ENCODE measurements at places on chromosomes 7 and 10.
A peak's percentile ranks its signal among the peaks of the same experiment; 100 is the strongest.

DNA sequence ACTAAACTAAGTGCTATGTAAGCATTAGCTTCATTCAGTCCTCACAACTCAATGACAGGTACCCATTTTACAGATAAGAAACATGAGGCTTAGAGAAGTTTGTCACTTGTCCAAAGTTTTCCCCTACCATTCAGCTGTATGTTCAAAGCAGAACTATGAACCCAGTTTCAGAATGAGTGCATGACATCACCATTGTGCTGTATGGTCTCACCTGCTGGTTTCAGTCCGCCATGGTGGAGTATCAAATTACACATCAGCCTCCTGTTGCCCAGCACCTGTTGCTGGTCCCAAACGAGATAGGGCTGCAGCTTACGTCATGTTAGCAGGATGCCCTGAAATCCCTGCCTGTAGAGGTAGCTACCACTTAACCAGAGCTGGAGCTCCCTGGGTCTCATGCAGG is 95.0 kb downstream of the DYNC1I1 start:
- DNase-seq, result no peak

GRCh38 chr10:17831896-17832295 is 22.7 kb downstream of the MRC1 start:
- no peak for DNase-seq

GRCh38 chr7:108503112-108504026 is 22.6 kb downstream of the PNPLA8 start:
- DNase-seq, result no peak

GRCh38 chr10:11381511-11381910 is 229.9 kb downstream of the USP6NL start:
- DNase-seq, result no peak

GRCh38 chr7:24724451-24725190 is 32.6 kb downstream of the GSDME start:
- no peak for DNase-seq

DNA sequence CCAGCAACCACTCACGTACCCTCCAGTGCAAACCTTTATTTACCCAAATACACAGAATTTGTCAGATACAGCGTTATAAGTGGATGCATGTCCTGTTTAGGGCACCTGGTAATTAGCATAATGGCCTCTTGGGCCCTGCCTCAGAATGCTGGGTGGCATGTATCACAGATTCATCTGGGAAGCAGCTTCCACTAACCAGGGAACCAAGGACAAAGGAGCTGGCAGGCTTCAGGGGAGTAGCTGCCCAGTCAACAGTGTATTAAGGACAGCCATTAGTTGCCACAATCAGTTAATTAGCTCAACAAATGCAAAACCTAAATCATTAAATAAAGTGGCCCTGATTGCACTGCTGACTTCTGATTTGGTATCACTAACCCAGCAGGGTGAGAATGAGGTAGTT is 105.7 kb downstream of the RAPGEF5 start:
- no peak for DNase-seq

GRCh38 chr10:58158806-58159205 is 108.9 kb downstream of the IPMK start:
- DNase-seq, result no peak

DNA sequence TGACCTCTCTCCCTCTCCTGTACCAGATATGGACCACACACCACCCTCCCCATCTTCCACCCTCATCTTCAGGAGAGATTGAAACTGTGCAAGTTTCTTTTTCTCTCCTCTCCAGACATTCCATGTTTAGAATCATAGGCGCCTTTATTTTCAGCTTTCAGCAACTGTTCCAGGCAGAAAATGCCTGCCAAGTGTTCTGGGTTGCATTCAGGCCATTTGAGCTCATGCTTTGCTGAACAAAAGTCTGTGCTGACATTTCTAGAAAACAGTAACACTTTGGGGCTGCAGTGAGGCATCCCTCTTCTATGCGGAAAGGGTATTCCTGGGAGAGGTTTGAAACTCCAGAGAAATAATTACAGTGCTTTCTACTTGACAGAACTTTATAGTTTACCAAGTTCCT is 361.7 kb downstream of the GPAM start:
- no peak for DNase-seq

GRCh38 chr7:122983261-122983660 is 12.2 kb downstream of the TAS2R16 start:
- DNase-seq, result no peak

DNA sequence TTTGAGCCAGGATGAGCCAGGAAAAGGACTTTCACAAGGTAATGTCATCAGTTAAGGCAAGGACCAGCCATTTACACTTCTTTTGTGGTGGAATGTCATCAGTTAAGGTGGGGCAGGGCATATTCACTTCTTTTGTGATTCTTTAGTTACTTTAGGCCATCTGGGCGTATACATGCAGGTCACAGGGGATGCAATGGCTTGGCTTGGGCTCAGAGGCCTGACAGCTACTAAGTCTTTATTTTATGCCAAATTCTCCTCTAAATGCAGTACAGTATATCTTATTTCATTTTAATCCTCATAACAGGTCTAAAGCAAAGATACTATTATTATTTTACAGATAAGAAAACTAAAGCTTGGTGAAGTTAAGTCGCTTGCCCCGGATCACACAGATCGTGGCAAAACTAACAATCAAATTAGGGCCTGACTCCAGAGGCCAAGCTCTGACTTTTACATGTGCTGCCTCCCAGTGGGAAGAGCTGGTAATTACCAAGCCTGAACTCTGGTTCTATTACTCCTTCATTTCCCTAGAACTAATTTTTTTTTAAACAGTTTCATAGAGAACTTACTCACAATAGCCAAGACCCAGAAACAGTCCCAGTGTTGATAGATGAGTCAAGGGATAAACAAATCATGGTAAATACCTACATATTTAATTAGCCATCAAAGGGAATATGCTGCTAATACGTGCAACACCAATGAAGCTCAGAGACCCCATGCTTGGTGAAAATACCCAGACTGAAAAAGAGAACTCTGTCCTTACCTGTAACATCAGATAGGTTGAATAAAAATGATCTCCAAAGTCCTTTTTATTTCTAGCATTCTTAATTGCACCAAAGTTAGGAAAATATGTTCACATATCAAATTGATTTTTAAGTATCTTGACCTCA is 35.4 kb downstream of the C7orf25 start:
- peak; percentile 4 for DNase-seq

- no peak for DNase-seq
Measured at GRCh38 chr7:69517985-69518704, 80.1 kb upstream of the AUTS2 start.

DNA sequence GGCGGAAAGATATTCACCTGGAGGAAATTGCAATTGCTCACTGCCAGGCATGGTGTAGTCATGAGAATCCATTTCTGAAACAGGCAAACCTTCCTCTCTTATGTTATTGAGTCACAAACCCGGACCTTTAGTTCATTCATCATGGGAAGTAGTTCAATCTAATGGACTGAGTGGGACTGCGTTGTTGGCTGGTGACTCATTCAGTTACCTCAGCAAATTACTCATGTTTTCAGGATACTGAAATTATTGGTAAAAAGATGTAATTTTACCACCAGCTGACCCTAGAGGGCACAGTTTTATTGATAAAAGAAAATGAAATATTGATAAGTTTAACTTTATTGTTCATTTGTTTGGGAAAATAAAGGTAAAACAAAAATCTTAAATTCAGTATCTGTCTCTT is 1194.4 kb upstream of the SORCS1 start:
- DNase-seq, result peak; percentile 4

DNA sequence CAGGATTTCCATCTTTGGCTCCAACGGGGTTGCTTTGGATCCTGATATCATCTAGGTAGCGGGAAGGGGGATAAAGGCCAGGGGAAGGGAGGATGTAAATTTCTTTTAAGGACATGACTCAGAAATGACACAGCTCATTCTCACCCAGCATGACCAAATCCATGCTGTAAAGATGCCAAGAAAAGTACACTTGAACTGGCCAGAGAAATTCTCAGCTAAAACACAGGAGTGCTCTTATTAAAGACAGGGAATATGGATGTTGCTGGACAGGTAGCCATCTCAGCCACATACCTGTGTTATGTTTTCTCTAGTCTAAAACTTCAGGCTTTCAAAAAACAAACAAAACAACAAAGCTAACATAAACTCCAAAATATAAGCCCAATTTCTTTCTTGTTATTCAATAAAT is 68.3 kb downstream of the NAMPT start:
- DNase-seq, result peak; percentile 93

GRCh38 chr7:157692460-157693011 is 355.7 kb downstream of the DNAJB6 start:
- DNase-seq, result no peak

GRCh38 chr10:77405771-77406241 is 231.8 kb downstream of the KCNMA1 start:
- DNase-seq, result peak; percentile 67

DNA sequence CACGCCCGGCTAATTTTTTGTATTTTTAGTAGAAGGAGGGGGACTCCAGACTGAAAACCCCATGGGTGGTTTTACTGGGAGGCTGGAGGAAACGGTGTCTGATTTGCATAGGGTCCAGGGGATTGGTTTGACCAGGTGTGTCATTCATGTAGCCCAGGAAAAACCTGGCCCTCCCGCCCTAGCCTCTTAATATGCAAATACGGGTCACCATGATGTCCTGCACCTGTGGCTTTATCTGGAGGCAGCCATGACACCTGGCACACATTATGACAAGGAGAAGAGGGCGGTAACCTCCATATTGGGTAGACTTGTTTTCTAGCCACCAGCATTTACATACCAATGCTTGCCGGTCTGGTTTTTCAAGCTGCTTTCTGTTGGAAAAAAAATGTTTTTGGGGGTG is 68.0 kb downstream of the TRIL start:
- no peak for DNase-seq

DNA sequence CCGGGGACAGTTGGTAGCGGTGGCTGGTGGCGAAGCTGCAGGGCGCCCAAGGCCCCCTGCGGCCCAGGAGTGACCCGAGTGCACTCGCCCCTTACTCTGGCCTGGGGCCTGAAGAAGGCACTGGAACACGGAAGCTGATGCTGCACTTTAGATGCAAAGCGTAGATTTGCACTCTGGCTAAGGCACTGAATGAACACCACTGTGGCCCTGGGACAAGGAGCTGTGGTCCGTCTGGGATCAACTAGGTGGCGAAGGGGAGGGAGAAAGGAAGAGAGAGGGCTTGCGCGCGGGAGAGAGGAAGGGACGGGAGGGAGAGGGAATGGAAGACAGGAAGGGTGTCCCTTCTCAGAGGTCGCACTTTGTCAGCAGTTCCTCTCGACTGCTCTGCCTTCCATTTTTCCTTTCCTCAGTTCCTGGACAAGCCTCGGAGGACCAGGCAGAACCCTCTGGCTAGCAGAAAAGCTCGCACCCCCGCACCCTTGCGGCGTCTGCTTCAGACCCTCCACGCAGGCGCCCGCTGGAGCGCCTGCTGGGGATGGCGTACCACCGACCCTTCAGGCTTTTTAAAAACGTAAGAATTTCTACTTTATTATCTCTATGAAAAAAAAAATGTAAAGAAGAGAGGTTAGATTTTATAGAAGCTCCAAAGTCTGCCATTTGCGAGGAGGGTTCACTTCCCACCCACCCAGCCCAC is 1.2 kb downstream of the FERD3L start:
- no peak for DNase-seq

DNA sequence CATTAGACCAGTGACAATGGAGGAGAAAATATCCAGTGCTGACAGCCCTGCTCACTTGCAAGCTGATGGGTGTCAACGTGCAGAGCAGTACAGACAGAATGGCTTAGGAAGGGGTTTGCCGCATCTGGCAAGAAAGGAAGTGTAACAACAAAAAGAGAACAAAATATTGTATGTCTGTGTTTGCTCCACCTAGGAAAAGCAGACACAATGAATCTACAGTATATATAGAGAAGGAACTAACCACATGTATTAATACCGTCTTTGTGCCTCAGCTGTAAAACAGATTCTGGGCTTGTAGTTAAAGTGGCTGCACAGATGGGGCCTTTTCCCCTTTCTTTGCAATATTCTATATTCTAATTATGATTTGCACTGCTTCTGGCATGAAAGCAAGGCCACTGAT is 281.1 kb upstream of the MEOX2 start:
- DNase-seq, result no peak

DNA sequence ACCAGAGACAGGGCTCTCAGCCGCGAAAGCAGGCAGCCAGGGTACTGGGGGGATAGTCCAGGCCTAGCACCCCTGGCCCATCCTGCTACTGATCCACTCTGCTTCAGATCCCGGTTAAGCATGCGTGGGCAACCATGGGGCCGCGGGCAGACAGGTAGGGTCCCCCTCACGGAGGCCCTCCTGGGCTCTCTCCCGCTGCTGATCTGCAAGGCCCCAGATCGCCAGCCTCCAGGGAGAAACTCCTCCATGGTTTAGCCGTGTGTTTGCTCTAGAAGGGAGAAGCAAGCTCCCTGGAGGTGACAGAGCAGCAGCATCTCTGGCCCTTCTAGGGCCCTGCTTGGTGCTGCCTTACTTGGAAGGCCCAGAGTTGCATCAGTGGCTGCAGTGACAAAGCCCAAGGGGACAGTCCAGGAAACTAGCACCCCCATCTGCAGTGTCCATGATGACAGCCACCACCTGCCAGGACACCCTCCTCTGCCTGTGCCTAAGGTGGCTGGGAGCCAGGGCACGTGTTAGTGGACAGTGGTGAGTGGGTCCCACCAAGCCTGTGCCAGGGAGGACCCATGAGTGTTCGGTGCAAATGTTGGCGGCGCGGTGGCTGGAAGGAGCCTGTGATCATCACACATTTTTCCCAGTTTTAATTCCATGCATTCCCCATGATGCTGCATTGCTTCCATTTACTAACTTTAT is 29.2 kb downstream of the CALML5 start:
- DNase-seq, result no peak

GRCh38 chr10:19416164-19416563 is 367.6 kb downstream of the MALRD1 start:
- DNase-seq, result no peak

GRCh38 chr7:130390486-130390885 is 10.2 kb downstream of the CPA1 start:
- no peak for DNase-seq

- DNase-seq, result no peak
Measured at GRCh38 chr10:3832022-3832786, 47.2 kb upstream of the KLF6 start.

GRCh38 chr7:81573128-81573527 is 196.7 kb downstream of the HGF start:
- no peak for DNase-seq

DNA sequence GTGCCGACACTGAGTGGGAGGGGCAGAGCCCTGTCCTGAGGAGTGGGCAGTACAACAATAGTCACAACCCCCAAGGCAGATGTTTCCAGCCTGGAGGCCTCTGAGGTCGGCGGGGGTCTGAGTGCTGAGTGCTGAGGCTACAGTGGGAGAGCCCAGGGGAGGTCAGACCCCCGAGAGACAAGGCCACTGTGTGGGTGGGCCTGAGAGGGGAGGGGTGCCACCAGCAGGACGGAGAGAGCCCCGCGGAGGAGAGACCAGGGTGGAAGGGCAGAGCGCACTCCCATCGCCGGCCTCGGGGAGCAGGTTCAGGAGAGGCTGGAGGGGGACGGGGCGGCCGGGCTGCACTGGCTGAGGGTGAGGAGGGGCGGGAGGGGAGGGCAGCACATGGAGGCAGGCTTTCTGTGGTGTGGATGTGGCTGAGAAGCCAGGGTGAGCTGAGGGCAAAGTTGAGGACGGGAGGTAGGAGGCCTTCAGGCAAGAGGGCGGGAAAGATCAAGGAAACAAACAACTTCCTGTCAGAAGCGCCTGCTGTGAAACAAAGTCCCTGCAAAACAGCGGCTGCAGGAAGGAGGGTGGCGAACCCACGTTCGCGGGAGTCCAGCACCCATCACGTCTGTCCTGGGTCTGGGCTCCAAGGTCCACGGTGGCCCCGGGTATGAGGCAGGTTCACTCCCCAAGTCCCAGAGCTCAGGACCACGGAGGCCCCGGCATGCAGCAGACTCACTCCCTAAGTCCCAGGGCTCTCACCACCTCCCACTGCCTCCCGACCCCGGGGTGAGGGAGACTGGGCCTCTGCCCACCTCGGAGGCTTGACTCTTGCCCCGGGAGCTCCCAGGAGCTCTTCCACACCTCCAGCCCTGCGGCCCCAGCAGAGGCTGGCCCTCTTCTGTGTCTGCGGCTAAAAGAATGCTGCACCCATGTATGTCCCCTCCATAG is 76.8 kb upstream of the NKX6-2 start:
- no peak for DNase-seq

Measured in SW 1271 (cell line).